ENCODE measurements at places on chromosomes 16 and 17. TPM values are rescaled to one million over a fixed set of nuclear protein-coding genes. Genes with fewer than 3 reads are reported as not detected.

The MBTPS1 gene
- 23.4 TPM for polyA plus RNA-seq

- no peak overlapping the region for H3K27ac ChIP-seq
- H3K4me1 ChIP-seq: no peaks in the 10 kb centered on the region
- no peak overlapping the region for H3K4me3 ChIP-seq
- DNase-seq: no peak
- H3K27me3 ChIP-seq: no peaks in the 10 kb centered on the region
- no peaks in the 10 kb centered on the region for H3K36me3 ChIP-seq
Measured at GRCh38 chr16:4166821-4167220, 50.6 kb upstream of the ADCY9 start.

The DYNC1LI2 gene
- 68.7 TPM for polyA plus RNA-seq

The CDC42EP4 gene
- 57.3 TPM for polyA plus RNA-seq

All from sigmoid colon (tissue), 7 donors.